ENCODE measurements at places on chromosomes 1 and 21.

- peak; percentile 28 for DNase-seq
These were observed 563 bp upstream of the NFIA start for GRCh38 chr1:61081686-61082310.

DNA sequence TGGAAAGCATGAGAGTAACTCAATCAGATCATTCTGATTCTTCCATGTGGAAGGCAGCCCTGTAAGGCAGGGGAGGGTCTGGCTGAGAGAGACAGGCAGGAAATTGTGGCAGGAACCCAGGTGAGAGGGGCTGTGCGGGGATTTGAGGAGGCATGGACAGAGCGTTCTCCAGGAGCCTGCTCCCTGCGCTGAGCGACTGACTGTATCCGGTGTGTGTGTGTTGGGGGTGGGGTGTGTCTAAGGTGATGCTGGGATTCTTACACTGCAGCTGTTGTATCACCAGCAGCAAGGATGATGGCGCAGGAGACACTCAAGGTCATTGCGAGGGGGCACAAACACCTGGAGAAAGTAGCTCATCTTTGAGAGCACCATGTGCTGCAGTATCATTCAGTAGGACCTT lies 128.5 kb downstream of the RHOU start:
- DNase-seq, result no peak

GRCh38 chr1:67545364-67545763 lies 115.2 kb upstream of the SERBP1 start:
- DNase-seq, result no peak

DNA sequence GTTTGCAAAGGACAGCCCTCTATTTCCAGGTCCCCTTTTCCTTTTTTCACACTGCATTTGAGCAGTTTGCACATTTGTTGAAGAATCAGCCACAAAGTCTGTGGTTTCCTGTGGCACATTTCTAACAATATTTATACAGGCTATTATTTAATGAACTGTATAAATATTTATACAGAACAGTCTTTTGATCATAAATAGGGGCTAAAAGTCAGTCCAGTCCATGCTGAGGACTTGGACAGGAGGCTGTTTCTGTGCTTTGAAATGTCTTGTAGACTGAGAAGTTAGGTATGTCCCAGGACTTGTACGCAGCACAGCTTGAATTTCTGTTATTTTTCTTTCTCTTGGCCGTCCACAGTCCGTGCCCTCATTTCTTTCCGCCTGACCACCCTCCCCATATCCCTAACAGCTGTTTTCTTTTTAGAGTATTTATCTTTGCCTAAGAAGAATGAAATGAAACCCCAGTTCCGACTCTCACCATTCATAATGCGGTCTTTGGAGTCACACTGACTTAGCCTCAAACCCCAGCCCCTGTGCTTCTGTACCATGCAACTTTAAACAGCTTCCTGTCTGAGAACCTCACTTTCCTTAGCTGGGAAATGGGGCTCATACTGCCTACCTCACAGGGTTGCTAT lies 19.7 kb downstream of the FGGY start:
- no peak for DNase-seq

- DNase-seq, result no peak
These were observed 11.1 kb downstream of the IFFO2 start for GRCh38 chr1:18945401-18945849.

GRCh38 chr21:44858791-44859190 lies 14.7 kb downstream of the PTTG1IP start:
- DNase-seq, result no peak

DNA sequence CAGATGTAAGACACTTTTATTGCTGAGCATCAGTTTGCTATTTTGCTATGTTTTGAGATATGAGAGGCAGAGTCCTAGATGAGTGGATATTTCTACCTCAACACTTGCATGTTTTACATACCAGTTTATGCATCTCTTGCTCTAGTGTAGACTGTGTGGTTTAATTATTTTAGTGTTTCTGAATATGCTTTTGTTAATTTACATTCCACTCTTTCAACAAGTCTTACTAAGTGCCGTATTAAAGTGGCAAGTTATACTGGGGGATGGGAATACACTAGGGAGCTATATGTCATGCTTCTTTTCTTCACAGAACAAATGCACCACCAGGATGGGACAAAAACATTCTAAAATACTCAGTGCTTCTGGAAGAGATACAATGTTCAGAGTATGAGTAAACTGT lies 507.7 kb upstream of the PRMT6 start:
- no peak for DNase-seq

- no peak for DNase-seq
These were observed 1.5 kb upstream of the UQCRHL start for GRCh38 chr1:15808955-15809354.

Data from KBM-7 (cell line).